Subcutaneous adipose tissue (tissue), 4 donors: ENCODE measurements at places on chromosomes 7 and 10. TPM values are rescaled to one million over a fixed set of nuclear protein-coding genes. Genes with fewer than 3 reads are reported as not detected.

The LDB3 gene
- 12.1 TPM for total RNA-seq

The HOGA1 gene
- 8.5 TPM for total RNA-seq

The ELN gene
- total RNA-seq: 224 TPM

The METTL27 gene
- 2.1 TPM for total RNA-seq

The COL13A1 gene
- total RNA-seq: 0.17 TPM

The GRID2IP gene
- not detected for total RNA-seq

The OPN1SW gene
- total RNA-seq: not detected

The C1GALT1 gene
- 37.7 TPM for total RNA-seq

The IKZF1 gene
- total RNA-seq: 10.0 TPM

The LIPJ gene
- total RNA-seq: 0.75 TPM

The TSC22D4 gene
- total RNA-seq: 17.8 TPM

The RPP30 gene
- total RNA-seq: 29.2 TPM

The SPDYE8 gene
- not detected for total RNA-seq
